ENCODE measurements at places on chromosomes 7 and 10. TPM values are rescaled to one million over a fixed set of nuclear protein-coding genes. Genes with fewer than 3 reads are reported as not detected.

EVX1 gene
- total RNA-seq, result 0.35 TPM

ZNF804B gene
- total RNA-seq, result not detected

LEP gene
- not detected for total RNA-seq

GRCh38 chr7:140876519-140877248 lies 48.0 kb downstream of the BRAF start:
- H3K4me1 ChIP-seq, result peaks cover 12% of the 10 kb centered on the region
- no peaks in the 10 kb centered on the region for H3K36me3 ChIP-seq
- 0 out of 2 replicates have a peak overlapping the region, but pooled peaks have one; percentile 46 for H3K4me3 ChIP-seq
- H3K27ac ChIP-seq, result peak overlapping the region; percentile 22

GRCh38 chr7:149853157-149853556 lies 15.0 kb downstream of the ZNF862 start:
- H3K27me3 ChIP-seq, result no peaks in the 10 kb centered on the region
- no peaks in the 10 kb centered on the region for H3K36me3 ChIP-seq
- H3K27ac ChIP-seq, result no peak overlapping the region

GRCh38 chr10:70541736-70542564 lies 60.6 kb downstream of the PRF1 start:
- H3K27ac ChIP-seq, result no peak overlapping the region
- no peaks in the 10 kb centered on the region for H3K27me3 ChIP-seq
- H3K4me3 ChIP-seq, result no peak overlapping the region
- H3K36me3 ChIP-seq, result no peaks in the 10 kb centered on the region
- DNase-seq, result no peak

All from PC-3 (cell line).